ENCODE measurements at places on chromosomes 4 and X.

- DNase-seq = no peak
These were observed 60.0 kb downstream of the HS3ST1 start for GRCh38 chr4:11368701-11369115.

GRCh38 chrX:155534800-155535199 is 76.4 kb upstream of the F8A3 start:
- no peak for DNase-seq

DNA sequence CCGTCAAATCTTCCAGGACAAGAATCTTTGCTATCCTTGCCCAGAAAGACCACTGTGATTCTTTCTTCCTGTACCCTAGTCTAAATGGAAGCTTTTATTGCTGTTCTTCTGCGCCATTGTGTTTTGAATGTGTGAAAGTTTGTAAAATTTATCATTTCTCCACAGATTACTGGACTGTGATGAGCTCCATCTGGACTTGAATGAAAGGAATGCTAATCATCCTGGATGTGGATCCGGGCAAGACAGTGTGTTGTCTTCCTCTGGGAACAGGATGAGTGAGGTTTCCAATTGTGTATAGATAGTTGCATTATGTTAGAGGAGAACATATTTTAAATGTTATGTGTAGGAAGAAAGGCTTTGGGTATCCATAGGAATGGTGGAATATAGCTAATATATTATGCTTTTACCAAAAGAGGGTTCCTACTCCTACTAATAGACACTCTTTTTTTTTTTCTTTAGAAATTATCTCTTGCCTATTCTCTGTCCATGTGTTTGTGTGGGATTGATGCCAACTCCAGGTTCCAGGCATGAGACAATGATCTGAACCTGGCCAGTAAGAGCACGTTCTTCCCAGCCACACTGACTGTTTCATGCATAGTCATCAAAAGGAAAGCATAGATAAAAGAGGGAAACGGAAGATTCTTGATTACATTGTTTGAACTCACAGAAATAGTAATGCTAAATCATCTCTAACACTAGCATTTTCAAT is 803.6 kb upstream of the ADGRL3 start:
- DNase-seq = no peak

DNA sequence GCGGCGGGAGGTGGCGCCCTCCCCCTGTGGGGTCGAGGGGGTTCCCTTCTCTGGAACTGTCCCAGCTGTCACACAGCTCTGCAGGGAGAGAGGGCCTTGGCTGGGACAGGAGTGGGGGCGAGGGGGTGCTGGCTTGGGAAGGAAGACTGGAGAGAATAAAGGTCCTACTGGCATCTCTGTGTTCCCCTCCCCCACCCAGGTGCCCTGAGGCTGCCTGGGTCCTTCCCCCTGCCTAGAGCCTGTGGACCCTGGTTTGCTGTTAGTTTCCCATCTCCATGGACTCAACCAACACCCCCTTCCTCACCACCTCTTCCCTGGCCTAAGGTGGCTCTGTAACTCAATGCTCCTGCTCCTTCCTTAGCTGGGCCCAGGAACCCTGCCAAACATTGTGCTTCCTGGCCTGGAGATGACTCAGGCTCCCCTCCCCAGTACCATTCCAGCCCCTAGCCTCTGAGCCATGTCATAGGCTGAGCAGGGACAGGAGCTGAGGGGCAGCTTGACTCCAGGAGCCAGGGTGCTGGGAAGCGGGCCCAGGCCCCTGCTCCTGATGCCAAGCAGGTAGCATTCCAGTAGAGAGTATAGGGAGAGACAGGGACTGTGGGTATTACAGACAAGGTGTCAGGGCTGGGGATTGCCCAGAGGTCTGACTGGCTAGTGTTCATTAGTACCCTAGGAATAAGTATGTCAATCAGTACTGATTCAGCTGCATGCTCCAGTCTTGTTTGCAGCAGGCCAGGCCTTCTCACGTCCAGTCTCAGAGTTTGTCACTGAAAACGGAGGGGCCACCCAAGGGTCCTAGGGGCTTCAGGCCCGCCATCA is 100.7 kb downstream of the EFNB1 start:
- DNase-seq = peak; percentile 66

GRCh38 chrX:101370888-101371504 is 15.0 kb downstream of the BTK start:
- no peak for DNase-seq

All from kidney capillary endothelial cell (primary cell).